ENCODE measurements at places on chromosomes 4 and X.

- no peak for DNase-seq
These were observed 154.8 kb upstream of the SLIT2 start for GRCh38 chr4:20096911-20097310.

GRCh38 chr4:72895408-72895807 is 174.1 kb downstream of the COX18 start:
- no peak for DNase-seq

DNA sequence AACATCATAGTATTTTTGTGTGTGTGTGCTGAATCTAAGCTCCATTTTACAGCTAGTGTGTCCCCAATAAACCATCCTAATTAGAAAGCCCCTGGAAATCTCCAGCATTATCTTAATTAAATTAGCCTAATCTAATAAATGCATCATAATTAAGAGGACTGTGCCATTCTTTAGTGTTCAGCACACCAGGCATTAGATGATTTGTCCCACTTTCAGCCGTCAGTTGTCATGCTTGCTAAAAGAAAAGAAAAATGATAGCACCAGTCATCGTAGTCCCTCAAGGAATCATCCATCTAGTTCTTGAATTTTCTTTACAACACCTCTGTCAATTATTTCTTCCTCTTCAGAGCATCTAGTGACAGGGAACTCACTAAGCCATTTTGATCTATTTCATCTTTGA is 155.9 kb downstream of the PALLD start:
- DNase-seq: no peak

- DNase-seq: no peak
These were observed 695 bp downstream of the SHROOM3 start for GRCh38 chr4:76435528-76436319.

DNA sequence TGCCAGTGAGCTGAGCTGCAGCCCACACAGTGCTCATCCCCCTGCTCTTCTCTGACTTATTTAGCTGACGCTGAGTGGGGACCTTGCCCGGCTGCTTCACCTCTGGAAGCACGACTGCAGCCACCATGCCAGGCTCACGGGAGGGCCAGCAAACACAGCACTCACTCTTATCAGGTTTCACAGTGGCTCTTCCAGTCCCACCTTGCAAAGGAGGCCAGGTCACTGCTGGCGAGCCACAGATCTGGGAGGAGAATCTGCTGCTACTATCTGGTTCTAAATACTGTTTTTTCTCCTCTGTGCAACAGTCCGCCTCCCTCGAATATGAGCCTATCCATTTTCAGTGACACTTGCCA is 6.7 kb upstream of the SPON2 start:
- no peak for DNase-seq

DNA sequence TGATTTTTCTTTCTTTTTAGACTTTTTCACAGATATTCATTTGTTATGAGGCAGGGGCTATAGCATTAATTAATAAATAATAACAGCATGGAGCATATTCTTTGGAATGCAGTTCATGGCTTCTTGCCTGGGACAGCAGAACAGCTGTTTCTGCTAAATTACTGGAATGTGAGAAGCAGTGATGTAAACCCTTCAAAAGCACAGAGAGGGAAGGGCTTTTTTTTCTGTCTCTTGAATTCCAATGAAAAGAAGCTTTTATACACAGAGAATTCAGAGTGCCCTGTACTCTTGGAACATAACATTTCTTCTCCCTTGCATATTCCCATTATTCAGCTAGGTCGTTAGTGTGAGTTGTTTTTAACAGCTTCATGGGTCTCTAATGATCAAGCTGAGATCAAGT is 28.5 kb upstream of the ANK2 start:
- no peak for DNase-seq

GRCh38 chr4:181517491-181517890 is 725.7 kb upstream of the TENM3 start:
- DNase-seq: no peak

DNA sequence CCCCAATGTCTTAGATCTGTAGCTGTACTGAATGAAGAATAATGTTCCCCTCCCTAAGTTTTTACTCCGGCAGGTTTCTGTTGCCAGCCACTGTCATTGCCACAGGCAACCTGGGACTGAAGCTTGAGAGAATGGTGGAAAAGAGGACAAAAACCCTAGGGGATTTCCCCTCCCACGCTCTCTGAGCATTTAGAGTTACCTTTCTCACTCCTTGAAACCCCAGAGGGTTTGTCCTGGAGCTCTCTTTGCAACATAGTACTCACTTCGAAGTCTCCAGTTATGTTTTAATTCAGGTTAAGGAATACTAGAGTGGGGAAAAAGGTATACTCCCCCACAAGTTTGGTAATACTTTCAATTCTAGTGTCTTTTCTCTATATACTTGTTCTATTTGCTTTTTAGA is 31.5 kb downstream of the F8 start:
- DNase-seq: no peak

- DNase-seq: no peak
These were observed 42.0 kb downstream of the CENPE start for GRCh38 chr4:103156106-103156505.

GRCh38 chrX:18548996-18549395 is 122.9 kb downstream of the RS1 start:
- no peak for DNase-seq

DNA sequence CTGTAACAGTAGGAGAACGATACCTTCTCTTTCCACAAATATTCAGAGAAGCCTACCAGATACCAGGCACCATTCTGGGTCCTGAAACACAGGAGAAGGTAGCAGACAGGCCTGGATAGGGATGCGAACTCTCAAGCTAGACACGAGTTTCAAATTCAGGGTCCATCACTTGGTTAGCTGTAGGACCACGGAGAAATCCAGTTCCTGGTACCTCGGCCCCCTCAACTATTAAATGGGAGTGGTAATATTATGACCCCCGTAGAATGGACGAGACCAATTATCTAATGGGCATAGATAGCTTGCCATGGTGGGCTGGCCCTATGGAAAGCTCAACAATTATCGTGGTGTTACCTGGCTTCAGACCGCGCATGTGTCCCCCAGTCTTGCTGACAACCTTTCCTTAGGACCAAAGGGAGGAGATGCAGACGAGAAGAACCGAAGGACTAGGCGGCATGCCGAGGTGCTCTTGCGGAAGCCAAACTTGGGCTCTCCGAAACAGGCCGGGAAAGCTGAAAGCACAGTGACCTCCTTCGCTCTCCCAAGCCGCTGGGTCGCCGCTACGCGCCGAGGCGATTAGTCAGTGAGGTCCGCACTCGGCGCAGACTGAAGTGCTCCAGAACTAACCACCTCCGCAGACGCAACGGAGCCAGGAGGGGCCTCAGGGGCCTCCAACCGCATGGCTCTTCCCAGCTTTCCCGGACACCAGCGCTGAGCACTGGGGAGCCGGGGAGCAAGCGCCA is 19.6 kb downstream of the NKX3-2 start:
- no peak for DNase-seq

- DNase-seq: no peak
These were observed 30.6 kb upstream of the TMEM184C start for GRCh38 chr4:147586637-147587036.

DNA sequence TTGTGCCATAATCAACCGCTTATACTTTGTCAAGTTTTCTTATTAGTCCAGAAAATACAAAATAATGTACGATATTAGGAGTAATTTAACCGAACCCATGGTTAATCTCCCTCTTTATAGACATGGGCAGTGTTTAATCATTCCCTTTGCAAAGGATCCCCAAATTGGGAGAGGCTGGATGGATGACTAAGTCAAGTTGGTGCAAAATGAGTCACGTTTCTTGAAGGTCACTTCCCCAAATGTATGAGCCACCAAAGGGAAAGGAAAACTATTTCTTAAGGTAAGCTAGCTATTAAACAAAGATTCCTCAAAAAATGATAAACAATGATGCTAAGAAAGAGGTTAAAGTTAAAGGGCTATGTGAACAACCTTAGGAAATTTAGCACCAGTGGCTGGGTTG is 17.5 kb downstream of the MAML3 start:
- DNase-seq: no peak

- DNase-seq: no peak
These were observed 41.8 kb downstream of the ADRA2C start for GRCh38 chr4:3807822-3808496.

DNA sequence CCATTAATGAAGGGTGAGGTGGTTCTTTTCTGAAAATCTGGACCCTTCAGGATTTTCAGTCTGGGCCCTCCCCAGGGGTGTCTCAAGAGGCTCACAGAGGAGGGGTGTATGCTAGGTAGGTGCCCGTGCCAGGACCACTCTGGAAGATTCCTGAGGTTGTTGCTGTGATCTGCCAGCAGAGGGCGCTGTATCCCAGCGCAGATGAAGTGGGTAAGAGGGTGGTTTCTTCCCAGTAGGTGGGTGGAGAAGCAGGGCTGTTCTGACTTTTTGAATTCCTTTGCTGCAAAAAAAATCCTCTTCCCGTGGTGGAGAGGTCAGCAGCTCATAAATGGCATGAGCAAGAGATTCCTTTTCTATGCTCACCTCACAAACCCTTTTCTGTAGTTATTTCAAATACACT is 51.1 kb downstream of the SCML1 start:
- peak; percentile 80 for DNase-seq

- no peak for DNase-seq
These were observed 9.0 kb downstream of the ZNF827 start for GRCh38 chr4:145929415-145930178.

- no peak for DNase-seq
These were observed 396.8 kb downstream of the TRAM1L1 start for GRCh38 chr4:116688536-116688935.

DNA sequence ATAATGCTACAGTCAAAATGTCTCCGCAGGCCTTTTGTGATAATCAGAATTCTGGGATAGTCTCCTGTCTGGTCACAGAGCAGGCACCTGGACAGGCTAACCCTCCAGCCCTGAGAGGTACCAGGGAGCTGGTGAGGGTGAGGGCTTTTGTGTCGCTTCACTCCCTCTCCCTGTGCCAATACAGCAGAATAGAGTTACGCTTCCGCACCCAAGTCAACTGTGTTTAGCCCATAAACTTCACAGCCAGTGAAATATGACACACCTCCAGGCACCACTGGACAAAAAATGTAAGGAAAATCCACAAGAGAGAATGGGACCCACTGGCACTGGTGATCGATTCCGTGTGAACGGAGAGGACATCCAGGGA is 1.3 kb downstream of the GAK start:
- no peak for DNase-seq

- DNase-seq: no peak
These were observed 89.0 kb downstream of the SH3KBP1 start for GRCh38 chrX:19798423-19798822.

DNA sequence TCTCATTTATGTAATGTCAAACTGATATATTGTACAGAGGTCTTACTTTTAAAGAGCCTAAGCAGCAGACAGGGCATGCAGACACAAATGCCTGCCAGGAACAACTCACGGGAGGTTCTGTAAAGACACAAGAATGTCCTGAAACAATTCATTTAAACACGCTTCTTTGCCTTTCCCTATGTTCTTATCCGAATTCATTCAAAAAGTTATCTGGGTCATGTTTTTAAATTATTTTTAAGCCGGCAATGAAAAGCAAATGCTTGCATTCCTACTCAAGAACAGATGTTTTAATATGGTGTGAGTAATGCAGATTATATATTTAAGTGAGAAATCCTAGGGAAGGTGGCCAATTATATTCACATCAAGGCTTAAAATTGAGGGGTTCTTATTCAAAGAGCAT is 192.6 kb downstream of the PDGFC start:
- DNase-seq: no peak

- no peak for DNase-seq
These were observed 177.9 kb downstream of the VEGFC start for GRCh38 chr4:176614793-176615192.

DNA sequence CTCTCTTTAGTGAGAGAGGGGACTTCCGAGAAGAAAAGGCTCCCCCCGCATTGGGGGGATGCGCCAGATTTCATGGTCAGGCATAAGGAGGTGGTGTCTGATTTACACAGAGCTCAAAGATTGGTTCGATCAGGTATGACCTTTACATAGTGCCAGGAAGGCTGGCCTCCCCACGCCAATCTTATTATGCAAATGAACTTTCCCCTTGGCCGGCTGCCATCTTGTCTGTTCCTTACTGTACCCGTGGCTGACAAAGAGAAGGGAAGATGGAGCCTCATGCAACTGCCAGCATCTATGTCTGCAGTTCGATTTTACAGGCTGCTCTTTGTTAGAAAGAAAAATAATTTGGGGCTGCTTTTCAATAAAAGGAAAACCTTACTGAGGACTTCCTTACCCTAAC is 197.2 kb downstream of the GPM6A start:
- DNase-seq: no peak

DNA sequence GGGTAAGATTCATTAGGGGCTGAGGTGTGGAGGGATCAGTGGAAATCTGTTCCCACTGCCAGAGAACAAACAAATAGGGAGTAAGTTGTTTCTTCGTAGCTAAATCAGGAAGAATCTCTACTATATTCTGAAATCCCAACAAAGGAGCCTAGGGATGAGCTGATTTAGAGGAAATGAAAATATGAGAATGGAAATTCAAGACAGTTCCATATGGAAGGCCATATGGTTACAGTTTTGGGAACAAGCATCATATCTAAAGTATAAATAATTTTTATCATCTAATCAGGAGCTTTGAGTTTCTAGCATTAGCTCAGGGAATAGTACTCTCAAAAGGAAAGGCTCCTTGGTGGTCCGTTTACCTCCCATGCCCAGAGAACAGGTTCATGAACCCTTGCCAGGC is 218.2 kb downstream of the AASDH start:
- no peak for DNase-seq

DNA sequence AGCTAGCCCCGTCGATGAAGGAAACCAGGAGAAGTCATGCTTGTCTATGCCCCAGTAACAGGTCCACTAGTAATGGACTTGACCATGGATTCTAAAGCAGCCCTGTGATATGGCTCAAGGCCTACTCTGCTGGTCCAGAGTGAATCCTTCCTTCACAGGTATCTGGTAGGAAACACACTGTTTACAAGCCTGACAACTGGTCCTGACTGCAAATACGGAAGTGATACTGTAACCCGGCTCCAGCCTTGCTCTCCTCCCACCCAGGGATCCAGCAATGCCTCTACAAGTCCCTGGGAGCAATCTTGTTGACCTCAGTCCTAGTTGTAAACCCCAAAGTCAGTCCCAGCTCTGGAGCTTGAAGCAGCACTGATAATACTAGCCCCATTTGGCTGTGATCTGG is 239.2 kb upstream of the GRID2 start:
- no peak for DNase-seq

DNA sequence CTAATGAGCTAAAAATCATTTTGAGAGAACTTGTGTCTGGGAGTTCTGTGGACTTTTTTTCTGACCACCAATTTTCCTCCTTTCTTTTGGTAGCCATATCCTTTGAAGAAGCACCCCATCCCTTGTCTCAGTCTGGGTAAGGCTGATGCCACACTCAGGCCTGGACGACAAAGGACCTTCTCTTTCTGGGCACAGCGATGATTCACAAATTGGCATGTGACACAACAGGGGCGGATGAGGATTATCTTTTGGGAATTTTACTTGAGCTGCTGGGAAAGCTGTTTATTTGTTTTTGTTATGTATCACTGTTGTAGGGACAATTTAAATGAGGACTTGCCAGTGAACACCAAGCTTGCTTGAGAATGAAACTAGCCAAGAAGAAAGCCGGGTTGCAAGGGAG is 233.4 kb upstream of the HAND2 start:
- DNase-seq: no peak

GRCh38 chr4:74449571-74450297 is 4.8 kb downstream of the AREG start:
- DNase-seq: no peak

- no peak for DNase-seq
These were observed 49.3 kb upstream of the FAM9A start for GRCh38 chrX:8850478-8850877.

- no peak for DNase-seq
These were observed 391.4 kb upstream of the DIPK2B start for GRCh38 chrX:45592101-45592500.

GRCh38 chr4:56653461-56654237 is 27.4 kb downstream of the HOPX start:
- no peak for DNase-seq

- no peak for DNase-seq
These were observed 434.8 kb upstream of the IGFBP7 start for GRCh38 chr4:57544811-57545654.

Data from HEK293T (cell line).